Activated CD4-positive, alpha-beta memory T cell treated with anti-CD3 and anti-CD28 coated beads for 36 hours (primary cell): ENCODE measurements at places on chromosomes 1 and 21.

GRCh38 chr1:147781056-147781471 is 20.7 kb upstream of the GJA5 start:
- DNase-seq = no peak

GRCh38 chr1:209672705-209673630 is 2.2 kb upstream of the G0S2 start:
- peak; percentile 72 for DNase-seq

DNA sequence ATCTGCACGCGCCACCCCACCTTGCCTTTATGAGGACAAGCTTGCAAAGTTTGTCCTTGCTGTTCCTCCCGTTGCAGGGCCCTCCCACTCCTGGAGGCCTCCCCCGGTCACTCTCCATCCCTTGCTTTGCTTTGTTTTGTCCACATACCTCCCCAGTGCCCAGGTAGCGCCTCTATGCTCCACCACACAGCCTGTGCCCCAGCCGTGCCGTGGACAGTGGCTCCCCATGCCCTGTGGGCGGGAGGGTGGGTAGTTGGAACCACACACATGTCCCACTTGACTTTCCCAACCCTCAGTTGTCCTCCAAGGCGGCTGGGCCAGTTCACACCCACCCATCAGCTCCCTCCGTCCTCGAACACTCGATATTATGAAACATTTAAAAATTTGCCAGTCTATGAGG is 24.6 kb downstream of the SLX9 start:
- no peak for DNase-seq

- DNase-seq = no peak
Measured at GRCh38 chr21:25582164-25582790, 25.0 kb downstream of the MRPL39 start.

- DNase-seq = no peak
Measured at GRCh38 chr21:33386222-33386784, 16.9 kb upstream of the IFNGR2 start.

DNA sequence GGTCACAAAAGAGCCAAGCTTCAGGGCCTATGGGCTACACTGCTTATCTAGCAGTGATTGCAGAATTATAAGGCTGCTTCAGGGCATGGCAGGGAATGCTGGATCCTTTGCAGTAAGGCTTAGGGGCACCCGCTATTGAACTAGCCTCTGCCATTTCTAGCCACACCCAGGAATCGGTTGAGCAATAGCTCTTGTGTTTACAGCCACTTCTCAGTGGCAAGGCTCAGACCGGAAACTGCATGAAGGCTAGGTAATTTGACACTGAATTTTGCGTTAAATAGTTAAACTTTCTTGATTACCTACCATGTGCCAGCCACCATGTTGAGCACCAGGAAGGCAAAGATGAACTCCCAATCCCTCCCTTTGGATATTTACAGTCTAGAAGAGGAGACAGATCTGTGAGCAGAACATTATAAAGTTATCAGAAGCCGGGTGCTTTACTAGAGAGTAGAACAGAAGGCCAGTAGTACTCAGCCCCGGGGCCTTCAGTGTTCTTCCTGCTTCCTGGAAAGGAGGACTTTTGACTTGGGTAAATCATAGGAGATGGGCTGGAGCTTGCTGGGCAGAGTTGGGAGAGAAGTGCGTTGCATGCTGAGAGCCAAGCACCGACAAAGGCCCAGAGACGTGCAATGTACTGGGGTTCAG is 98.6 kb upstream of the LPGAT1 start:
- DNase-seq = no peak

DNA sequence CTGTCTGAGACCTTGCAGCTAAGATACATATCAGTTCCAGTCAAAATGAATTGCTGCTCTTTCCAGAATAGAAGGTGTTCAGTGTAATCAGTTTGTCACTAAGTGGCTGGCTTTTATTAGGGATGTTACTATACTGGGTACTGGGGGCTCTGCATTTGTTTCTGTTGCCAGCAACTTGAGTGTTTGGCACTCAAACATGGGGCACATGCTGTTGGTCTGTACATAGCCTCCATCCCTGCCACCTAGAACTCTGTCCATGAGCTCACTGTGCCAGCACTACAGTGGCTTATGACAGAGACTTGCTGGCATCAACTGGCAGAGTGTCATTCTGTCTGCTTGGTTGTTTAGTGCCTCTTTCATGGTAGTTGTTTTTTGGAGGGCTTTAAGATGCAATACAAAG is 45.1 kb downstream of the RGSL1 start:
- no peak for DNase-seq

DNA sequence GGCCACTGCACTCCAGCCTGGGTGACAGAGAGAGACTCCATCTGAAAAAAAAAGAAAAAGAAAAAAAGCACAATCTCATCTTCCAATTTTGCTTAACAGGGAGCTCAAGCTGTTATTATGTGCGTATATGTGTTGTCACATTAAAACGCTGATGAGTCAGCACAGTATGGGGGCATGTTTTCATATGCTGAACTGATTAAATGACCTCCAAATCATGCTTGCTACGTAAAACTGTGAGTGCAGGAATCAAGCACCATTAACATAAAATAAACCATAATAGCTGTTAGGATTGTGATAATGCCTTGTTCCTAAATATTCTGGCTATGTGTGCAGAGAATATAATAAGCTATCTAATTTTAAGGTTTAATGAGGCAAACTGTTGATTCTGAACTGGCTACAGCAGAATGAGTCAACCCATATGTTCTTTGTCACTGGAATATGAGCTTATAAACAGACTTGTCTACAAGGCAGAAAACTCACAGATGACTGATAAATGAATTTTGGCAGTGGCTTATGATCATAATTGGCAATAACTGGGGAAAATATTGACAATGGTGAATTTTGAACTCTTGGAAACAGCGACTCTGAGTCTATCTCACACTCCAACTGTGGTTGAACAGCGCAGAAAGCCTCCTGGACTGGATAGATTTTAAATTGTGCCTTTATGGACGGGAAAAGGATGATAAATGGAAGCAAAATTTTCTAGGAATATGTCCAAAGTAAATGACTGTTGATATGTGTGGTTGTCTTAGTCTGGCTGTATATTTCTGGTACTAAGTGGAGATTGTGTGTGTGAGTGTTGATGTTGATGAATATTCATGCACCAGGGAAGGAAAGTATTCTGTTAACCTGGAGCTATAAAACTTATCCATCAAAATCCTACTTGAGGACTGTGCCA is 75.5 kb downstream of the VCAM1 start:
- no peak for DNase-seq

- DNase-seq = no peak
Measured at GRCh38 chr1:218429301-218429700, 84.2 kb downstream of the TGFB2 start.

GRCh38 chr1:154263465-154264332 is 8.7 kb upstream of the HAX1 start:
- no peak for DNase-seq

DNA sequence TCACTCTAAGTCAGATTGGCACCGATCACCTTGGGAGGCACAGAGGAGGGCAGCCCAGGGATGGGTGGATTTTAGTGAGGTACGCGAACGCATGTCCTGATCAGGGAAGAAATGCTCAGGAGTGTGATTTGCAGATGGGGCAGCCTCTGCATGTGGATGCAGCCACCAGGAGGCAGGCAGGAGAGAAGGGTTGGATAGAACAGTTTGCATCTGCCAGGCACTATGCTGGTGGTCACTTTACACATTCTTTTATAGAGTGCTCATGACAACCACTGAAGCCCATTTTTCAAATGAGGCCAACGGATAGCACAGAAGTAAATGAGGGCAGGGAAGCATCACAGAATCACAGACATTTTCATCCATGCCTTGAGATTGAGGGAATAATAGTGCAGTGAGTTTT is 5.7 kb downstream of the LAMB3 start:
- DNase-seq = no peak

DNA sequence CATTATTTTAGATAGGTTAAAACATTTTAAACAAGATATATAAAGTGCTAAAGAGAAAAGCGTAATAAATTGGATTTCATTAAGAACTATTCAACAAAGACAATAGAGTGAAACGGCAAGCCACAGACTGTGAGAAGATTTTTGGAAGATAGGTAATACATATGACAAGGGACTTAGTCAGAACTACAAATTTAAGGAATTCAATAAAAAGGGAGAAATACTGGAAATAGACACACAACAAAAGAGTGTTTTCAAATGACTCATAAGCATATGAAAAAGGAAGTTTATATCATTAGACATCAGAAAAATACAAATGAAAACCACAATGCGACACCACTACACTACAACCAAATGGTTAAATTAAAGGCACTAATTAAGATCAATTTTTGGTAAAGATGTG is 90.5 kb downstream of the GDAP2 start:
- DNase-seq = no peak

GRCh38 chr1:44029260-44029910 is 1.9 kb downstream of the SLC6A9 start:
- no peak for DNase-seq

DNA sequence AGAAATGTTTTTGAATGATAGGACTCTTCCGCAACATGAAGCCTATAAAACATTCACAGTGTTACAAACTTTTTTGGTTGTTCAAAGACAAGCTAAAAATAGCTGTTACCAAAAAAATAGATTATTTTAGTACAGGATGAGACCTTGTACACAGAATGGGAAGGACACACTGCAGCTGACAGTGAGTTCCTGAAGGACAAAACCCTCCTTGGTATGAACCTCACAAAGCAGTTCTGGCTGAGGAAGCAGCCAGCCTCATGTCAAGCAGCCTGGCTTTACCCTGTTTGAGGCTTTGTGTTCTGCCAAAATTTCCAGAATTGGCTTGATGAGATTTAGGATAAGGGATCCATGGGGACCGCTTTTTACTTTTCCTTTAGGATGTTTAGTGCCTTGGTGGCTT is 93.7 kb downstream of the RGL1 start:
- no peak for DNase-seq

DNA sequence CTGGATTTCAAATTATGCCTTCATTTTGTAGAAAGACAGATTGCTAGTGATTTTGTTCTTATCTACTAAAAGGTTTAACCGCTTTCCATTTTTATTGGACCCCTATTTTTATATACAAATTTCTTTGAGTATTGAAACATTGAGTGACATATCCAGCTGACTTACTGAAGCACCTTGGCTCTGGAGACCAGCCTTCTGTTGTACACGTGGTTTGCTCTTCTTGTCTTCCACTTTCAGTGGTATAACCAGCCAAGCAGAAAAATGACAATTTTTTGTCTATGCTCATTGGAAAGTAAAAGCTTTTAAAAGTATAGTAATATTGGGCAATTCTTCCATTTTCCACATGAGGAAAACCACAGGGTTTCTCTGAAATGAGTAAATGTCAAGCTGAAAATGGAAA is 4.4 kb downstream of the F13B start:
- DNase-seq = no peak

DNA sequence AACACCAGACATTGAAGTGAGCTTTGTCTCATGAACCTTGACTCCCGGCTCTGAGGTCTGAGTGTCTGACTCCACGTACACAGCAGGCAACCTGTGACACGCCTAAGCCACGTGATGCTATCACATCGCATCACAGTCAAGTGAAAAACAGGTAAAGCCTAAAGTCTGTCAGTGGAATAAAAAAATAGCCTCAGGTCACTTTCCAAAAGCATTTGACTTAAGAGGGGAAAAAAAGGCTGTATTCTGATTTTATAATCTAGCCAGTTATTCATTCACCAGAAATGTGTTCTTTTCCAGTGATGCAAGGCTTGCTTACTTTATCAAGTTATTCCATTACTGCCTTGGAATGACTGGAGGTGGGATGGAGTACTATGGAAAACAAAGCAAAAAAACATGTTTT is 163.2 kb upstream of the HMCN1 start:
- DNase-seq = no peak

- DNase-seq = peak; percentile 20
Measured at GRCh38 chr1:52127181-52128180, 14.4 kb upstream of the ZFYVE9 start.

GRCh38 chr21:27734146-27734545 is 767.3 kb upstream of the ADAMTS5 start:
- no peak for DNase-seq
